ENCODE measurements at places on chromosomes 6 and 20.

DNA sequence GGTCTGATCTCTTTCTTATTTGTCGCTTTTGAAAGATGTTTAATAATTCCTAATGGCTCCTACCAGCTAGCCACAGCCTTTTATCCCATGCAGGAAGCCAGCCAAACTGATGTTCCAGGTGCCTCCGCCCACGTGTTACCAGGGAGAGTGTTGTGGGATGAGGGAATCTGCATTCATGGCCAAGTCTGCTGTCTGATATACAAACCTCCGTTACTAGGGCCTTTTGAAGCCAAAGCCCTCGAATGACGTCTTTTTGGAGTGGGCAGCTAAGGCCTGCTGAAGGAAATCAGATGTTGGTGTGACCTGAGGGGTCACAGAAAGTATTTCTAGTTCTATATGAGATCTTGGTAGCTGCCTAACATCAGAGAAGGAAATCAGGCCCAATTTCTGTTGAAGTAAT, 21.3 kb downstream of the STK35 start:
- peak; percentile 47 for DNase-seq

DNA sequence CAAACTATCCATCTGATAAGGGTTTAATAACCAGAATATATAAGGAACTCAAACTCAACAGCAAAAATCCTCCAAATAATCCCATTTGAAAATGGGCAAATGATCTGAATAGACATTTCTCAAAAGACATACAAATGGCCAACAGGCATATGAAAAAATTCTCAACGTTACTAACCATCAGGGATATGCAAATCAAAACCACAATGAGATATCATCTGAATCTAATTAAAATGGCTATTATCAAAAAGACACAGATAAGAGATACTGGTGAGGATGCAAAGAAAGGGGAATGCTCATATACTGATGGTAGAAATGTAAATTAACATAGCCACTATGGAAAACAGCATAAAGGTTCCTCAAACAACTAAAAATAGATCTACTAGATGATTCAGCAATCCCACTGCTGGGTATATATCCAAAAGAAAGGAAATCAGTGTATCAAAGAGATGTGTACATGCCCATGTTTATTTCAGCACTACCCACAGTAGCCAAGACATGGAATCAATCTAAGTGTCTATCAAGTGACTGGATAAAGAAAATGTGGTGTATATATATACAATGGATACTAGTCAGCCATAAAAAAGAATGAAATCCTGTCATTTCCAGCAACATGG, 6.1 kb upstream of the BRD2 start:
- DNase-seq, result no peak

- no peak for DNase-seq
Observed at GRCh38 chr6:137520520-137520919, 26.3 kb upstream of the OLIG3 start.

DNA sequence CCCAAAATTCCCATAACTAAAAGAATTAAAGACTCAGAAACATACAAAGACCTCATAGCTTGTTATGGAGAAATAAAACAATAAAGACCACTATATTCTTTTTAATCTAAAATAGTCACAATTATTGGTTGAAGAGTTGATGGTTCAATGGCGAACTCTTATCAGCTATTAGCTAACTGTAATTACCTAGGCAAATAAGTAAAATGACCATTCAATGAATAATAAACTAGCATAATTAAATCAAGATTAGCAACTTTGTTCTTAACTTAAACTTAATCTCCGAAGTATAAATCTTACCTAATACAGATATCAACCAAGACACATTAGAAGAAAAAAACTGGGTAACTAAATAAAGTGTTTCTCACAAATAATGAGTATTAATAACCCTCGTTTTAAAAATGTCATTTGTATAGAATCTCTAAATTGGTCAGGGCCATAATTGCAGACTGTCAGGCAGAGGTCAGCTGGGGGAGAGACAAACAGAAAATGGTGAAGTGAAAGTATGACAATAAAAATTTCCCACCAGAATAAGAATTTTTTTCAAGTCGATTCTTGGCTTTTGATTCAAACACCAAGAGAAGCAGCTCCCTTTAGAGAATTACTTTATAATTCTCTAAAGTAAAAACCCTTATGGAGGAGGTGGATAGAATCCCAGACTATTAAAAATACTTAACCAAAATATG, 1.7 kb downstream of the FKBP5 start:
- no peak for DNase-seq

- no peak for DNase-seq
Observed at GRCh38 chr20:33656010-33656782, 5.9 kb upstream of the C20orf144 start.

GRCh38 chr6:90780778-90781177, 193.9 kb upstream of the MAP3K7 start:
- no peak for DNase-seq

DNA sequence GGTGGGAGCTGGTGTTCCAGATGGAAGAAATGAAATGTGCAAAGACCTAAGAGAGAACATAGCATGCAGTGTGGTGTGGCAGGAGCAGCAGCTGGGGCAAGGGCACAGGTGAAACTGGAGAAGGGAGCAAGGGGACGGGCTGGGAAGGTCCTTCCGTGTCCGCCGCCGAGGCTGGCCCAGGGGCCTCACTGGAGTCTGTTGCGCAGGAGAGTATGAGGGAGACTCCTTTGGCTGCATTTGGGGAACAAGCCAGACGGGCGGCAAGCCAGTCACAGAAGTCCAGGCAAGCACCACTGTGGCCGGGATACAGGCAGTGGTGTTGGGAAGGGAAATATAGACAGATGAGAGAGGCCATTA, 77.7 kb downstream of the GJA10 start:
- no peak for DNase-seq

DNA sequence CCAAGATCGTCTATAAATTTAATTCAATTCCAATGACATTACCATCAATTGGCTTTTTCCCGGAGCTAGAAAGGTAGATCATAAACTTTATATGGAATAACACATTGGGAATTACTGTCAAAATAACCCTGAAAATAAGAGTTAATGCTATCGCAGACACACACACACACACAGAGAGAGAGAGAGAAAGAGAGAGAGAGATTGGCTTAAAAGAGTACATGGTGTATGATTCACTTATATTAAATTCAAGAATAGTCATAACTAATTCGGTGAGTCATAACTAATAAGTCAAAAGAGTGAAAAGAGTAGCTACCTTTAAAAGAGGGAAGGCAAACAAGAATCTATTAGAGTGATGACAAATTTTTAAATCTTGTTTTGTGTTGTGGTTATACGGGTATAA, 425.5 kb downstream of the TBC1D32 start:
- DNase-seq, result no peak

DNA sequence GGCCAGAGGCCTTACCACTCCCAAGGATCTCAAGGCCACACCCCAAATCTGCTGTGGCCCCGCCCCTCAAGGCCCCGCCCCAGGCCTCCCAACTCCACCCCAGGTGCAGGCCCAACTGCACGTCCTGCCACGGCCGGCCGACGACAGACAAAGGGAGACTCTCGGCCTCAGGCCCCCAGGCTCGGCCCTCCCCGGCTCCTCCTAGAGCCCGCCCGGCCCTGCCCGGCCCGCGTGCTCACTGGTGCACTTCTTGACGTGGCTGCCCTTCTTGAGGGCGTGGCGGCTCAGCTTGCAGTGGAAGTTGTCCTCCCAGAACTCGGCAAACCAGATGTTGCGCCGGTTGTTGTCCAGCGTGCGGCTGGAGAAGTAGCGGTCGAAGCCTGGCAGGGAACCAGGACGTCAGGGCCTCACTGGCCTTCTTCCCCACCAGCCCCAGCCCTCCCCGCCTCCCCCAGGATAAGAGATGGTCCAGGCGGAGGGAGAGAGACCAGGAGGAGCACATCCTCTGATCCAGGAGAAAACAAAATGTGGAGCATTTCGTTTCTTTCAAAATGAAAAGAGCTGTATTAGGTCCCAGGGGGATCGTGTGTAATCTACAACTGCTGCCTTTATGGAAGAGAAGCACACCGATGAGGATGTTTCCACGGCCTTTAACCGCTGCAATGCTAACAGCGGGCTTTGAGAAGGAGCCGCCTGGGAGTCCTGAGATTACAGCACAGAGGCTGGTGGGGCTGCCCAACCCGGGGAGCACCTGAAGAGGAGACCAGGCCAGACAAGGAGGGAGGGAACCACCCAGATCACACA, 89.4 kb downstream of the GRM4 start:
- peak; percentile 39 for DNase-seq

- no peak for DNase-seq
Observed at GRCh38 chr20:58657262-58657661, 6.2 kb downstream of the STX16 start.

Data from skeletal muscle cell (primary cell).